ENCODE measurements at places on chromosomes 1 and 21. TPM values are rescaled to one million over a fixed set of nuclear protein-coding genes. Genes with fewer than 3 reads are reported as not detected.

The KCNK1 gene
- not detected for total RNA-seq

DNA sequence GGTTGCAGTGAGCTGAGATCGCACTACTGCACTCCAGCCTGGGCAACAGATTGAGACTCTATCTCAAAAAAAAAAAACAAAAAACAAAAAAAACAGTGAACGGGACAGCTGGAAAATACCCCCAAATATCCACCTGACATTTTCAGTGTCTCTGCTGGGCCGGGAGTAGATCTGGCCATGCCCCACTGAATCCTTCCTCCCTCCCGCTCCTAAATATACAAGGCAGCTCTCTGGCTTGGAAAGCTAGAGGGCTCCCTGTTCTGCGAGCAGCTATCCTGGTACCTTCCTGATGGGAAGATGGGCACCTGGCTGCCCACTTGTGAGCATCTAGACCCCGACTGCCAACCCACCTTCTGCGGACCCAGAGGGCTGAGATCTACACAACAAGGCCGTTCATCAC lies 21.4 kb downstream of the SPSB1 start:
- DNase-seq = no peak

DNA sequence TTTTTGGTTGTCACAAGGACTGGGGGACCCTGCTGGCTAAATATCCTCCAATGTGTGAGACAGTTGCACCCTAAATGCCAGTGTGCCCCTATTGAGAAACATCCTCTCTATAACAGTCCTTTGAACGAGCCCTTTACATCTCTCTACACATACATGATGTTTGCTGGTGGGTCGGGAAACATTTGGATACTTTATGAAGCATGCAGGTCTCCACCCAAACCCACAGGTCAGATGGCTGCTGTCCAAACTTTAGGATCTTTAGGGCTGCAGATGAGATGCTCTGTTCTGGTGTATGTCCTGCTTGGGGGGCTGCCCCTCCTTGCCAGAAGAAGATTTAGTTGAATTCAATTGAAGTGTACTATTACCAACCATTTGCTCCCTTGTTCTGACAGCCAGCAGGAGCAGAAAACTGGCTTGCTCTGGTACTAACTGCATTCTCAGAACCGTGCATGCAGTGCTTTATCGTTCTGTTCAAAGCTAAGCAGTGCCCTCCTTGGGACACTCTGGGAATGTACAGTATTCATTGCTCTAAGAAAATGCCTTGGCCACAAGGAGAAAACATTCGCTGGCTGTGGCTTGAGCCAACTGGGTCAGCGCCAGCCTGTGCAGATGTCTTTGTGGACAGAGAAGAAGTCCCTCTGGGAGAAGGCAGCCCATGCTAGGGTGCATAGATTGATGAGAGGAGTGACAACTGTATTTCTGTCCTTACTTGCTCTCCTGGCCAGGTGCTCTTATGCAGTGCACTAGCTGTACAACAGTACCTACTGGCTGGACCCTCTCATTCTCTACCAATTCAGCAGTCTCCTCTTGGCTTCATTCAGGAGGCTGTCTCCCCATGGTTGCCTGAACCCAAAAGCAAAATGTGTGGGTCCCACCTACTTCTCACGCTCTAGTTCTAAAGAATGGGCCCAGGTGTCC lies 61.4 kb upstream of the DIRAS3 start:
- peak; percentile 87 for DNase-seq

GRCh38 chr1:15948595-15949452 lies 27.1 kb downstream of the ZBTB17 start:
- peak; percentile 83 for DNase-seq

- DNase-seq = no peak
These were observed 44.8 kb upstream of the KAZN start for GRCh38 chr1:14553711-14554110.

DNA sequence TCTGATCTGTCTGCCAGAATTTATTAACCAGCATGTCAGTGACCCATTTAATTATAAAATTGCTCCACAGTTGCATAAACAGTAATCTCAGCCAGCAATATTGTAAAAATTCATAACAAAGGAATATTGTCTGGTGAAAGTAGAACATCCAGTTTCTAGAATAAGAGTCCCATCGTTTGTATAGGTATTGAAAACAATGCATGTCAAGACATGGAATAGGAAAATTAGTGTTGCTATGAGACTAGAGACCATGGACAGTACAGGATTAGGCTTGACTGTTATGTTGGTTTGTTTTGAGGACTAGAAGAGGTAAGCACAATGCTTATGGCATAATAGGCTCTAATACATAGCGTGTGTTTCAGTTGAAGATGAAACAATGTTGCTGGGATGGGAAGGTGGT lies 37.1 kb downstream of the ATF6 start:
- no peak for DNase-seq

The A3GALT2 gene
- not detected for total RNA-seq

GRCh38 chr1:177969109-177969508 lies 749 bp downstream of the SEC16B start:
- DNase-seq = no peak

The RASSF5 gene
- total RNA-seq = 0.33 TPM

The S100A1 gene
- total RNA-seq = not detected

- peak; percentile 86 for DNase-seq
These were observed 79.8 kb downstream of the ST6GALNAC3 start for GRCh38 chr1:76154206-76154956.

DNA sequence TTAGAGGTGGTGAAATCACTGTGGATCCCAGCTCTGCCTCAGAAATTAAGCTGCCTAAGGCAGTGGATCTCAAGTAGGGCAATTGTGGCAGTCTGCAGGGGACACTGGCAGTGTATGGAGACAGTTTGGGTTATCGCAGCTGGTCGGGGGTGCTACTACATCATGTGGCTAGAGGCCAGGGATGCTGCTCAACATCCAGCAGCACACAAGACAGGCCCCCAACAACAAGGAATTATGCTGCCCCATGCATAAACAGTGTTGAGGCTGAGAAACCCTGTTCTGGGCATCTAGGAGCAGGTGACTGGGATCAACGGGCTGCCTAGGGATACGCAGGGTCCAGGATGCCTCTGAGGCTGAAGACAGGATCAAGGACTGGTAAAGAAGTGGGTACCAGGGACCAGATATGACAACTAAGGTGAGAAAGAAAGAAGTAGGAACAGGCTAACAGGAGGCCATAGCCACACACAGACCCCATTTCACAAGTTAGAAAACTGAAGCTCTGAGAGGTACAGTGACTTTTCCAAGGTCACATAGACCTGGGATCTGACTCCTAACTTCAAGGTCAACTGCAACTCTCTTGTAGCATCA lies 8.7 kb downstream of the BATF3 start:
- no peak for DNase-seq

- DNase-seq = no peak
These were observed 69.0 kb downstream of the PTGER3 start for GRCh38 chr1:70978623-70979022.

DNA sequence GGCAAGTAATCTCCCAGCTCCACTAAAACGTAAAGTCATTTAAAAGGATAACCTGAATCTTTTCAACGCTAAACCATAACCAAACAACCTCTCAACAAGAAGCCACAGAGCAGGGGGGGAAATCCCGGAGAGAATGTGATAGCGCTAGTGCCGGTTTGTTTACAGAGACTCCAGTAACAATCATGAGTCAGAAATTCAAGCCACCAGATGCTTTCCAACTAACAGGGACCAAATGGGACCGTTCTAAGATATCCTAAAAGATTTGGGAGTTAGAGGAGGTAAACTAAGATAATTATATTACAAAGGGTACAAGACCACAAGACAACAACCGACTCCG lies 825 bp downstream of the DCAF8 start:
- peak; percentile 77 for DNase-seq

The SYTL1 gene
- total RNA-seq = not detected

DNA sequence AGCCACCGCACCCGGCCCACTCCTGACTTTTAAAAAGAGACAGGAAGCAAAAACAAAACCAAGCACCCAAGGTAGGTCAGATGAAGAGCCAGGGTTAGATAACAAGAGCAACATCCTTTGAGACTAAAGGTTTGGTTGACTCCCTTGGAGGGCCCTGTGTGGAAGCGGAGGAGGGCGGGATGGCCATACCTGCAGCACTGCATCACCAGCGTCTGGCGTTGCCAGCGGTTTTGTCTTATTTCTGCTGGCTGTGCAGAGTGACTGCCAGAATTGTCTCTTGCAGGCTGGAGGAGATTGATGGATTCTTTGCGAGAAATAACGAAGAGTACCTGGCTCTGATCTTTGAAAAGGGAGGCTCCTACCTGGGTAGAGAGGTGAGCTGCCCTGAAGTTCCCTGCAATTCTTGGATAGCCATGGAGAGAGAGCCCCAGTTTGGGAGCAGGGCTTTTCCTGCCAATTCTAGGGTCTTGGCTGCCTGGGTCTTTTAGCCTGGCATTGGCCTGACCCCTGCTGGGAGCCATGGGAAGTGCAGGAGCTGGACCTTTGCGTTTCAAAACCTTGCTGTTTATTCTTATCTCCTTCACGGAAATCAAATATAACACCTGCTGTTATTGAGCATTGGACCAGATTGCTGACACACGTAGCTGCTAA lies 24.0 kb downstream of the QSOX1 start:
- peak; percentile 81 for DNase-seq

DNA sequence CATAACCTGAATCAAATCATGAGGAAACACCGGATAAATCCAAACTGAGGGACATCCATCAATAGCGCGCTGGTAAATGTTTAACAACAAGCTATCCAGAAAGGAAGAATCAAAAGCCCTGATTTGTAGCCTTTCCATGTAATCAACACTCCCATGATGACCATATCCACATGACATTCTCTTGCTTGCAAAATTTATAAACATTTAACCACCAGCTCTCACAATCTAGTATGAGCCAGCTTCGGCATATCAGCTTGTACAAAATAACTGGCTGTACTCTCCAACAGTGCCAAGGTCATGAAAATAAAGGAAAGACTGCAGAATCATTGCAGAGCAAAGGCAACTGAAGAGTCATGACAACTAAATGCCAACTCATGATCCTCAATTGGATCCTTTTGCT lies 15.7 kb downstream of the HSD11B1 start:
- DNase-seq = no peak

DNA sequence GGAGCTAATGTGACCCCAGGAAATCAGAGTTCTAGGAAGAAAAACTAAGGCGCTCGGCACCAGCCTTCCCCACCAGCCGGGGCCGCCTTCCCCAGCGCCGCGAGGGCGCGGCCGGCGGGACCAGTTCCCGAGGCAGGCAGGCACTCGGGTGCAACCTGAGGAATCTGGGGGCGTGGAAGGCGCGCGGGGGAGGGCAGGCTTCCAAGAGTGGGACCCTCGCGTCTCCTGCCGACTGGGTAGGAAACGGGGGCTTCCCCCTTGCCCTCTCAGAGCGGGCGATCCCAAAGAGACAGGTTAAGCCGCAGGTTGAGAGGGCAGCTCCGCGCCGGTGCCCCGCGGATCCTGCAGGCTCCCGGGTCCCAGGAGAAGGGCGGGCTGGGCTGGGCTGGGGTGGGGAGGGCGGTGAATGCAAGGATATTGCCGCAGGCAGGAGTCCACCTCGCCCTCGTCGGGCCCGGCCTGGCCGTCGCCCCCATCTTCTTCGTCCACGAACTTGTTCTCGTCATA lies 431 bp downstream of the ARPC5 start:
- DNase-seq = peak; percentile 51

The SAMSN1 gene
- total RNA-seq = not detected

DNA sequence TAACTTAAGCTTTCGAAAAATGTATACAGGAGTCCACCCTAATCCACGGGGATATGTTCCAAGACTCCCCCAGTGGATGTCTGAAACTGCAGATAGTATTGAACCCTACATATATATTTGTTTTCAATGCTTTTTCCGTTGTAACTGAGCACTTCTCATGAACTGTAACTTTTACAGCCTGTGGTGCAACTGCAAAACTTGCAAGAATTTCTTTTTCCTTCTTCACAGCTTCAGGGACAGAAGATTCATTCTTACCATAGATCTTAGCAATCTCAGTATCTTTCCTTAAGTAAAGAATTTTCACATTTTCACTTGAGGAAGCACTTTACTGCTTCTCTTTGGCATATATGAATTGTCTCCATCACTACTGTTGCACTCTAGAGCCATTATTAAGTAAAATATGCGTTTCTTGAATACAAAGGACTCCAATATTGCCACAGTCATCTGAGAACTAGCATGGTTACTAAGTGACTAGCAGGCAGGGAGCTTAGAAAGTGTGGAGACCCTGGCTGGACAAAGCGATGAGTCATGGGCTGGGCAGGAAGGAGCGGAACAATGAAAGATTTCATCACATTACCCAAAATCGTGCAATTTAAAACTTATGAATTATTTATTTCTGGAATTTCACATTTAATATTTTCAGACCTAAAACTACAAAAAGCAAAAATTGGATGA lies 14.1 kb downstream of the DPYD start:
- peak; percentile 94 for DNase-seq

GRCh38 chr1:82153752-82154151 lies 353.0 kb downstream of the ADGRL2 start:
- DNase-seq = no peak

DNA sequence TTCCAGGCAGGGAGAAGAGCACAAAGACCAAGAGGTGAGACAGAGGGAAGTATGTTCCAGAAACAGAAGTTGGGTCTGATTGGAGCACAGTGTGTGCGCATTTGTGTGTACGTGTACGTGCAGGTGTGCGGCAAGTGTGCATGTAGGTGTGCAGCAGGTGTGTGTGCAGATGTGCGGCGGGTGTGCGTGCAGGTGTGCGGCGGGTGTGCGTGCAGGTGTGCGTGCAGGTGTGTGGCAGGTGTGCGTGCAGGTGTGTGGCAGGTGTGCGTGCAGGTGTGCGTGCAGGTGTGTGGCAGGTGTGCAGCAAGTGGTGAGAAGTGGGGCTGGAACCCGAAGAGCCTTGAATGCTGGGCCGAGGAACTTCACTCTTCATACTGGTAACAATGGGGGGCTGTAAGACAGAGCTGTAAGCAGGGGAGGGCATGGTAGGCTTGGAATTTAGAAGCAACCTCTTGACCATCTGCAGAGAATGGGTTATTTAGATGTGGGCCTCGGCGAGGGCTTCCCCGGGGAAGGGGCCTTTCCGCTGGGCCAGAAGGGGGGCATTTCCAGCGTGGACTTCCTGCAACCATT lies 118.0 kb upstream of the WNT4 start:
- no peak for DNase-seq

GRCh38 chr1:113041569-113042284 lies 31.3 kb upstream of the LRIG2 start:
- DNase-seq = peak; percentile 35

The C8A gene
- not detected for total RNA-seq

GRCh38 chr1:93021539-93022134 lies 57.4 kb upstream of the MTF2 start:
- peak; percentile 66 for DNase-seq

The LCE1A gene
- total RNA-seq = not detected

The C1orf87 gene
- total RNA-seq = not detected

DNA sequence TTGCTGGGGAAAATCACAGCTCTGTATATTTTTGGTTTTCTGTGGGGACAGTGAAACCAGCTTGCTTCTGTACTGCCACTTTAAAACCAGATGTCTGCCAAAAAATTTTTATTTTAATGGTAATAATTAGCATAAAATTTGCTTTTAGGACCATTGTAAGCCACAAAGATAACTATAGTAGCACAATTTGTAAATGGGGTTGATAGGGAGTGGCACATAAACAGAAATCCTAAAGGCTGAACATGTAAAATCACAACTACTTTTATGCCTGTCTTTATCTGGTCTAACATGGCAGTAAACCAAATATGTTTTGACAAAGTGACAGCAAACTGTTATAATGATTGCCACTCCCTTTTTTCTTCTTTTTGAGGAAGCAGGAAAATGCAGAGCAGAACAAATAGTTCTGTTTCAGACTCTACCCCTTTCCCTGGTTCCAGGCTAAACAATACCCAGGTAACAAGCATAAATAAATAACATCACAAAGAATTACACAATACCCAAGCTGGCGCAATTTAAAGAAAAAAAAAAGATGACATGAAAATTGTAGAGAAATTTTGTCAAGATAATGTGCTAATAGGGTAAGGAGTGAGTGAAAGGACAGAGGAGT lies 24.0 kb upstream of the CCDC181 start:
- DNase-seq = no peak

GRCh38 chr21:45792682-45793383 lies 149.3 kb downstream of the PCBP3 start:
- no peak for DNase-seq

All from dermis blood vessel endothelial cell (primary cell).